ENCODE measurements at places on chromosomes 3 and 15. TPM values are rescaled to one million over a fixed set of nuclear protein-coding genes. Genes with fewer than 3 reads are reported as not detected.

The SLC24A5 gene
- total RNA-seq: not detected

- no peak for DNase-seq
Measured at GRCh38 chr15:76056931-76057330, 2.9 kb upstream of the TMEM266 start.

The BCL2A1 gene
- 189 TPM for total RNA-seq

The RTP1 gene
- not detected for total RNA-seq

GRCh38 chr15:90665288-90666134, 51.6 kb upstream of the BLM start:
- peak; percentile 62 for DNase-seq

GRCh38 chr3:169448501-169448900, 215.0 kb downstream of the MECOM start:
- DNase-seq: no peak

- no peak for DNase-seq
Measured at GRCh38 chr3:114093016-114093380, 36.5 kb downstream of the QTRT2 start.

DNA sequence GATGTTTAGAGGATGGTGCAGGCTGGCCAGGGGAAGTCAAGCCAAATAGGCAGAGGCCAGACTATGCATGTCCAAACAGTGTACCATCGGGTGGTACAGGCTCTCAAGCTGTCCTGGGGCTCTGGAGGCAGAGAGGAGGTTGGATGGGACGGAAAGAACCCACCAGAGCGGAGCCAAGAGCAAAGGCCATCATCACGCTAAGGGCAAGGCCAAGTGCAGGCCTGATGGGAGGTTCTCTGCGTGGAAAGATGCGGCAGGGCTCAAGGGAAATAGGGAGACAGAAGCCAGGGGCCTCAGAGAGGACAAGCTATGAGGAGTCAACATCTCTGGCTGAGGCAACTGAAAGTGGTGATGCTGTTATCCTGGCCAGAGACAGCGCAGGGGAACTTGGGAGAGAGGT, 102.7 kb downstream of the ASB7 start:
- no peak for DNase-seq

GRCh38 chr3:52178537-52178936, 19.4 kb upstream of the ALAS1 start:
- DNase-seq: no peak
